ENCODE measurements at places on chromosomes 11 and 22. TPM values are rescaled to one million over a fixed set of nuclear protein-coding genes. Genes with fewer than 3 reads are reported as not detected.

DNA sequence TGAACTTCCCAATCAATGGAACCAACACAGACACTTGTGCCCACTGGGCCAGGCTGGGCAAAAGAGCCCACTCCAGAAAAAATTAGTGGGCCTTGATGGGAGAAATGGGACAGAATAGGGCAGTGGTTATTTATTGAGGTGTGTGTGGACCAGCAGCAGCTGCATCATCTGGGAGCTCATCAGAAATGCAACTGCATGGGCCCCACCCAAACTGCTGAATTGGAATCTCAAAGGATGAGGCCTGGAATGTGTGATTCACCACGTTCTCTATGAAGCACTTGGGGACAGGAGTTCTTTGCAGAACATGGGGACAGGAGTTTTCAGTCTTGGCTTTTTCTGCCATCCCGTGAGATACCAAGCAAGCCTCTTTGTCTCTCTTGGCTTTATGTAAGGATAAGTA is 255.6 kb upstream of the PLET1 start:
- H3K27me3 ChIP-seq: peaks cover 4% of the 10 kb centered on the region
- no peaks in the 10 kb centered on the region for H3K36me3 ChIP-seq

- no peak overlapping the region for H3K4me3 ChIP-seq
- no peak for DNase-seq
- H3K27me3 ChIP-seq: no peaks in the 10 kb centered on the region
Observed at GRCh38 chr11:28581286-28582242, 473.4 kb downstream of the METTL15 start.

DNA sequence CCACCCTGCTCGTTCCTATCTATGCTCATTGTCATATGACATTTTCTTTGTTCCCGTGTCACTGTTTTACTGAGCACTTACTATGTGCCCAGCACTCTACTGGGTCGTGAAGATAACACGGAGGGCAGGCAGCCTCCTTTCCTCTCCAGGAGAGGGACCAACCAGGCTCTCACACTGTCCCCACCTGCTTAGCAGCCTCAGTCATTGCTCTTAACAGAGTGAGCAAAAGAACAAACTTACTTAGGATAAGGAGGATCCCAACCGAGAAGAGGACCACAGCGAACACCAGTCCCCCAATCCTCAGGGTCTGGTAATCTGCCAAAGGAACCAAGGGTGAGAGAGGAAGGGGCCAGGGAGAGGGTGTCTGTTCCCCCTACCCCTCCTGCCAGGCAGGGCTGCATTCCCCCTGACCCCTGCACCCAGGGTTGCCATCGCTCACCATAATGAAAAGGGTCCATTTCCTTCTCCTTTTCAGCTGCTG is 17.0 kb upstream of the FXYD2 start:
- H3K4me1 ChIP-seq: peaks cover 8% of the 10 kb centered on the region
- no peak for DNase-seq
- no peak overlapping the region for H3K27ac ChIP-seq
- H3K36me3 ChIP-seq: no peaks in the 10 kb centered on the region
- no peak overlapping the region for H3K4me3 ChIP-seq

DNA sequence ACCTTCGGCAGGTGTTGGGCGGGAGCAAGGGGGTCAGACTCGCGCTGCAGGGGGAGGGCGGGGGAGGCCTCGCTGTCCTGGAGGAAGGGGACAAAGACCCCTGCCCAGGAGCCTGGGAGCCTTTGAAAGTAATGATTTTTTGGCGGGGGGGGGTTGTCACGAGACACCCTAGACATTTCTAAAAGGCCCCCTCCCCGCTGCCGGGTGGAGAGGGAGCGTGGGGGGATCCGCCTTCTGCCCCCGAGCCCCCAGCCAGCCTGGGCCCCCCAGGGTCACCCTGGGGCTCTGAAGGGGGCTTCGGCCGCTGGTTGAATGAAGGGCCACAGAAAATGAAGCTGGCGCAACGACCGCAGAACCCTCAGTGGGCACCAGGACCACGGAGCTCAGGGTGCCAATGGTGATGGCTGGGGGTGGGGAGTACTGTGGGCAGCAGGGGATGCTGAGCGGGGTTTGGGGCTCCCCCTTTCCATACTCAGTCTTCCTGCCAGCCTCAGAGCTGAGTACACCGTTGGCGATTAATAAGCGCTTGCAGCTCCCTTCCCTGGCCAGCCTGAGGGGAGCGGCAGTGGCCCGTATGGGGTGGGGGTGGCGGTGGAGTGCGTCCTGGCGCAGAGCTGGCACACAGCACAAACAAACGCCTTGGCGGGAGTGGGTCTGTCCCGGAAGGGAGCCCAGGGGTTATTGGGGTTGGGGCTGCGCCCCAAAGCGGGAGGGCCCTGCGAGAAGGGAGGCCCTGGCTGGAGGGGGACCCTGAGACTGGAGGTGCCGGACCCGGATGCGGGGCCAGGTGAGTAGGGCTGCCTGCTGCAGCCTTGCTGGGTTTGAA is 1.2 kb upstream of the DUSP8 start:
- peak overlapping the region; percentile 76 for H3K27ac ChIP-seq
- peak overlapping the region; percentile 59 for H3K4me3 ChIP-seq
- peaks cover 4% of the 10 kb centered on the region for H3K27me3 ChIP-seq

DNA sequence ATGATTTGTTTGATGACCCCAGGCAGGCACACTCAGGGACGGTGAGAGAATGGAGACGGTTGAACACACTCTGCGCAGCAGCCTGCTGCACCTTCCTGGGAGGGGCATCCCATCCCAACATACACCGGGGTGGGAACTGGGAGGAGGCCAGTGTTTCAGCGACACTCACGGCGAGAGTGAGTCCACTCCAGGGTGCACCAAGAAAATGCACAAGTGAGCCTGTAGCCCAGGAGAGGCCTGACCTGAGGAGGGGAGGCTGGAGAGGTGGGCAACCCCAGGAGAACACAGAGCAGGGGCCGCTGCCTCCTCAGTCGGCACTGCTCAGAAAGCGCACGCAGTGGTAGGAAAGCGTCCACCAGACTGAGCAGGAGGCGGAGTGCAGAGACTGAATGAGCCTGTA is 54.5 kb downstream of the IGF2 start:
- H3K27me3 ChIP-seq: peaks cover 3% of the 10 kb centered on the region
- H3K4me3 ChIP-seq: no peak overlapping the region
- H3K36me3 ChIP-seq: no peaks in the 10 kb centered on the region
- no peak for DNase-seq

- no peak overlapping the region for H3K4me3 ChIP-seq
- no peaks in the 10 kb centered on the region for H3K36me3 ChIP-seq
- no peak for DNase-seq
Observed at GRCh38 chr11:64694821-64695365, 28.1 kb downstream of the NRXN2 start.

- no peak overlapping the region for H3K4me3 ChIP-seq
- H3K27ac ChIP-seq: no peak overlapping the region
- peaks cover 7% of the 10 kb centered on the region for H3K27me3 ChIP-seq
- H3K4me1 ChIP-seq: no peaks in the 10 kb centered on the region
- no peaks in the 10 kb centered on the region for H3K36me3 ChIP-seq
Observed at GRCh38 chr11:122100037-122100755, 15.8 kb downstream of the BLID start.

GRCh38 chr11:101096036-101096704 is 33.4 kb downstream of the PGR start:
- no peaks in the 10 kb centered on the region for H3K27me3 ChIP-seq
- H3K4me3 ChIP-seq: no peak overlapping the region
- no peak overlapping the region for H3K27ac ChIP-seq
- DNase-seq: no peak

CTSC gene
- 128 TPM for total RNA-seq

UBE2L6 gene
- total RNA-seq: 74.9 TPM

SLC1A2 gene
- total RNA-seq: not detected

All from CD8-positive, alpha-beta memory T cell (primary cell).